ENCODE measurements at places on chromosomes 5 and 9.

DNA sequence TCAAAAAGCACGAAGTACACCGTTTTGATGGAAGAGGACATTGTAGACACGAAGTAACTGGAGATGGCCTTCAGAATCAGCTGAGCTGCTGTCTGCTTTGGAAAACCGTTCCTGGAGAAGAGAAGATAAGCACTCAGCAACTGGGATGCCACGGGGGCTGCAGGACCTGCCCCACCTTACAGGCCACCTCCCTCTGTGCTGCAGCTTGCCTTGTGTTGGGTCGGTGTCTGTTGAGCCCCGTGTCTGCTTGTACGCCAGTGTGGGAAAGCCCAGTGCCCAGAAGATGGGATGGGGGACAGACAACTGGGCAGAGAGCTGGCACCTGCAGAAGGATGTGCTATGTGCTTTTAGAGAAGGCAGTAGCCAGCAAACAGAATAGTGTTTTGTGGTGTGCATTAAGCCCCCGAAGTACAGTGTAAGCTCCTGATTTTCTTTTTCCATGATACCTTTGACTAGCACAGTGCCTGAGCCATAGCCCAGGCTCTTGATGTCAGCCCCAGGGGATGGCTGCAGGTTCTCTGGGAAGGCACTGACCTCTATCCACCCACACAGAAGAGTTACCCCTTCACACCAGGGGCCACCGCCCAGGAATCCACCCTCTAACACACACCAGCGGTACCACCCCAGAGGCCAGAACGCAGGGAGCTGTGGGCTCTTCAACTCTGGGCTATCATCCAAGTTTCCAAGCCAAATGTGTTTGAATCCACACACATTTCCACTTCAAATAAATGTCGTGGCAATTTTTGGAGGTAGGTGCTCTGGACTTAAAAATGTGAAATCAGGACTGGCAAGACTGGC, 63.8 kb downstream of the MACROH2A1 start:
- no peak for DNase-seq

DNA sequence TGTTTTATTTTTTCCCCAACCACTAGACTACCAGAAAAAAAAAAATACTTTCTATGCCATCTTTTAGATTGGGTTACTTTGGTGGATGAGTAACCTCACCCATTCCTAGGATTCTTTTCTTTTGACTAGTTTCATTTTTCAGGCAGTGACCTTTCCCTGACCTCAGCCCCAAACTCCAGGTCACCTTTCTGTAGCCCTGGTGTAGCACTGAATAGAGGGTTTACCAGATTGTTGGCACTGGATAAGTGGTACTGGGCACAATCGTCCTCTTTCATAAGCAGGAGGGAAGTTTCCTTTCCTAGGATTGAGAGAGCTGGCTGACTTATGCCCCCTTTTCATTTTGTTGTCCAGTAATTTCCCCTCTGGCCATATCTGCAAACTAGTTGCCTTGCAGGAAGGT, 169.4 kb upstream of the TMEM161B start:
- DNase-seq: no peak

GRCh38 chr5:181036816-181037364, 3.2 kb upstream of the BTNL9 start:
- no peak for DNase-seq

GRCh38 chr9:94065535-94065961, 18.7 kb upstream of the PTPDC1 start:
- DNase-seq: peak; percentile 43

GRCh38 chr5:78182838-78183237, 111.7 kb downstream of the AP3B1 start:
- no peak for DNase-seq

- no peak for DNase-seq
Measured at GRCh38 chr5:65978251-65978650, 51.9 kb downstream of the ERBIN start.
